ENCODE measurements at places on chromosomes 3 and 15. TPM values are rescaled to one million over a fixed set of nuclear protein-coding genes. Genes with fewer than 3 reads are reported as not detected.

DNA sequence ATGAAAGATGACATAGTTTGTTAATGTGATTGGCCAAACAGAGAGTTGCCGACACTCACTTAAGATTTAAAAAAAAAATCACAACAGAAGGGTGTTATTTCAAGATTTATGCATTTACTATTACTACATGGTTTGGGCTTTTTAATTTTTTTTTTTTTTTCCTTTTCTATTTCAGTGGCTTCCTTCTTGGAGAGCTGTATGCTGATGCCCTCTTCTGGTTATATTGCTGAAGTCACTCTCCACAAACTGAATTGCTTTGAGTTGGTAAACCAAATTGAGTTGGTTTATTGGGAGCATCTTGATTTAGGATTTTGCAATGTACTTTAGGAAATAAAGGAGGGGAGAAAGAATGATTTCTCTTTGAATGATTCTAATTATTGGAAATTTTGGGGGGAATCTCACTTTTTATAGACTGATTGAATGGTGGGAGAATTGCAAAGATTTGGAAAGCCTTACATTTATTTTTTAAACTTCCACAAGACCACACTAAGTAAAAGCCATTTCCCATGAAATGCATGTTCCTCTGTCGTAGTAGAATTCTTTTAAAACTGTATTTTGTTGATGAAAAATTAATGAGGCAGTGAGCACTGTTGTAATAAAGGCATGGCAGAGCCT is 186.6 kb upstream of the FEZF2 start:
- no peak for DNase-seq

DNA sequence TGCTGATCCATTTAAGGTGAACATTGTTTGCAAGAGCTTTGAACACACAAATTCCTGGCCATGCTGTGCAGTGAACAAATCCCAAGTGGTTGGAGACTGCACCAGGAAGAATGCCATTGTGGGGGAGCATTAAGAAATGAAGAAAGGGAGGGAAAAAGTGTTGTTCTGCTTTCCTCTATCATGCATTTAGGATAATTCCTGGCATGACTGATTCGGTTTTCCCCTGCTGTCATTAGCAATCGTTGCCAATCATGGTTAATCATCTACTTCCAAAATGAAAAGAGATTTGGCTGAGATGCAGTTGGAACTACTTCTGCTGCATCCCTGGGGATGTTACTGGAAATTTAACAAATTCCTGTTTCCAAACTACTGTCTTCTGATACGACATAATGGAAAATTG is 73.7 kb upstream of the ZPLD1 start:
- no peak for DNase-seq

GPR87 gene
- total RNA-seq, result not detected

- peak; percentile 84 for DNase-seq
These were observed 53.8 kb downstream of the IQSEC1 start for GRCh38 chr3:13019243-13020095.

DNA sequence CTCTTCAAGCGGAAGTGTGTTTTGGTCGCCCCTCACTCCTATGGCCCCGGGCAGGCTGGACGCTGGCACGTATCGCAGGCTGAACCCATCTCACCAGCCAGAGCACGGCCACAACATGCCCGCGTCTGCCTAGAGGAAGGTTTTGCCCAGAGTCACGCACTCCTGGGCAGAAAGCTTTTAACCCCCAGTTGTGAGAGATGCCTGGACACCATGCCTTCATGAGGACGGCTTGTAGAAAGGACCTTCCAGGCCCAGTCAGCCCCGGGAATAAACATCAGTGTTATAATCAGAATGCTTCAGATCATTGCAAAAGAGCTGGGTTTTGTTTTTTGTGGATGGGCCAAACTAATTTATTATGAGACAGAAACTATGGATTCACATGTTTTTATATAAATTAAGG is 16.5 kb downstream of the CYFIP1 start:
- no peak for DNase-seq

DNA sequence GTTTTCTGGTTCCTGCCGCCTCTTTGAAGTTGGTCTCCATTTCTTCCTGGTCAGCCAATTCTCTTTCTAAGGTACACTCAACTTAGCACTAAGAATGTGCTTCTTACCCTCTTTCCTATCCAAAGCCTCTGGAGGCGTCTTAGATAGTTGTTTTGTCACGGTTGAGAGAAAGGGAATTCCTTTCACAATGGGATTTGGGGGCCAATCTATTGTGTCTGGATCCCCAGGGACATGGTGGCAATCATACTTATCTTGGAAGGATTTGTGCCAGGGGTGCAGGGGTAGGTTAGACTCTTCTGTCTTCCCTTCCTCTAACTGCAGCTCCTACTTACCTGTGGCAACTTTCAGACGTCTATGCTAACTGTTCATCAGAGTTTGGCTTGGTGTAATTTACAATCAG is 287.1 kb downstream of the SOX2 start:
- no peak for DNase-seq

DNA sequence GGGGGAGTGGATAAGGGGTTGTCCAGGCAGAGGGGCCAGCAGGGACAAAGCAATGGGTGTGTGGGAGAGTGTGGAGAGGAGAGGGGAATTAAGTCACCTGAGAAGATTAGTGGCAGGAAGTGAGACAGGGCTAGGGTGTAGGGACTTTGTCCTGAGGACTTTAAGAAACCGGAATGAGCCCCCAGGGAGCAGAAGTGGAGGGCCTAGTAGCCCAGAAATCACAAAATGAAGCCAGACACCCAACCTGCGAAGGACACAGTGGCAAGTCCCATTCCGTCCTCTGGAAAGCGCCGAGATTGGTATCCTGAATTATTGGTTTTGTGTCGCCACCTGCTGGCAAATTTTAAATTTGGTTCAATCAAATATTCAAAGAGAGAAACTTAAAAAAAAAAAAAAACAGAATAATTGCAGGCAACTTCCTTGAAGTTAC is 78.0 kb upstream of the SLC25A36 start:
- DNase-seq, result peak; percentile 72

- DNase-seq, result no peak
These were observed 46.8 kb upstream of the LPP start for GRCh38 chr3:188106887-188107830.

RTP3 gene
- total RNA-seq, result not detected

- peak; percentile 70 for DNase-seq
These were observed 36.1 kb upstream of the MECOM start for GRCh38 chr3:169699536-169700050.

- no peak for DNase-seq
These were observed 314.3 kb downstream of the CHST2 start for GRCh38 chr3:143433787-143434378.

DNA sequence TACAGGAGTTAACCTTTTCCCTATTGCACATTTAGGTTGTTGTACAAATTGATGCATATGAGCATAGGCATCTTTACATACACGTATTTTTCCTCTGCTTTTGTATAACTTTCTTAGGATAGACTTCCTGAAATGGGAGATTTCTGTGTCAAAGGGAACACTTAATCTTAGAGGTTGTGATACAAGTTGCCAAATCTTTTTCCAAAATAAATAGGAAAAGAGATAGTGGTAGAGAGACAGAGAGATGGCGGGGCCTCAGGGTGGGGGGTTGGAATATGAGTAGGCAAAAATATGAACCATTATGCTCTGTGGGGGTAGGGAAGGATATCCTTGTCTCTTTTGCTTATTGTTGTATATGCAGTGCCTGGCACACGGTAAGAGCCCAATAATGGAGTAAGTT is 70.7 kb upstream of the UBE2E1 start:
- DNase-seq, result no peak

DNA sequence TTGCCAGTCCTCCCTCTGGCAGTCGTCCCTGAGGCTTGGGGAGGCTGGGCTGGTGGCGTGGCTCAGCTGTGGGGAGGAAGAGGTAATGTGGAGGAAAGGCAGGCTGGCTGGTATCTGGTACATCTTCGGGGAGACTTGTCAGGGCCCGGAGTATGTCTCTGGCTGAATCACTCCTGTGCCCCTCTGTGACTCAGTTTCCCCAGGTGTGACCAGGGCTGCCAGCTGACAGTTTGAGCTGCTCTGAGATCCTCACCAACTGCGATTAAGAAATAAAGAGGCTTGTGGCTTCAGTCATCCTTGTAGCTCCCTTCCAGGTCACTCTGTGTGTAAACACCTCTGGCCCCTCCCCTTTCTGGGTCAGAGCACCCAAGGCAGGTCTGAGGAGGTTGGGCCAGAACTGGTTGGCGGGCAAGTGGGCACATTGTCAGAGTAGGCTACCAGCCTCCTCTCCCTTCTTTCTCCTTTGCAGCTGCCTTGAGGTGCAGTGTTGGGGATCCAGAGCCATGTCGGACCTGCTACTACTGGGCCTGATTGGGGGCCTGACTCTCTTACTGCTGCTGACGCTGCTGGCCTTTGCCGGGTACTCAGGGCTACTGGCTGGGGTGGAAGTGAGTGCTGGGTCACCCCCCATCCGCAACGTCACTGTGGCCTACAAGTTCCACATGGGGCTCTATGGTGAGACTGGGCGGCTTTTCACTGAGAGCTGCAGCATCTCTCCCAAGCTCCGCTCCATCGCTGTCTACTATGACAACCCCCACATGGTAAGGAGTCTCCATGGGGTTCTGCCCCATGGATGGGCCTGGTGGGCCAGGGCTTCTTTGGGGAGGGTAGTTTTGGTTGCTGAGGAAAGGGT is 3.0 kb downstream of the TEX264 start:
- DNase-seq, result peak; percentile 17

NR1I2 gene
- total RNA-seq, result 0.14 TPM

GABRB3 gene
- 4.3 TPM for total RNA-seq

DNA sequence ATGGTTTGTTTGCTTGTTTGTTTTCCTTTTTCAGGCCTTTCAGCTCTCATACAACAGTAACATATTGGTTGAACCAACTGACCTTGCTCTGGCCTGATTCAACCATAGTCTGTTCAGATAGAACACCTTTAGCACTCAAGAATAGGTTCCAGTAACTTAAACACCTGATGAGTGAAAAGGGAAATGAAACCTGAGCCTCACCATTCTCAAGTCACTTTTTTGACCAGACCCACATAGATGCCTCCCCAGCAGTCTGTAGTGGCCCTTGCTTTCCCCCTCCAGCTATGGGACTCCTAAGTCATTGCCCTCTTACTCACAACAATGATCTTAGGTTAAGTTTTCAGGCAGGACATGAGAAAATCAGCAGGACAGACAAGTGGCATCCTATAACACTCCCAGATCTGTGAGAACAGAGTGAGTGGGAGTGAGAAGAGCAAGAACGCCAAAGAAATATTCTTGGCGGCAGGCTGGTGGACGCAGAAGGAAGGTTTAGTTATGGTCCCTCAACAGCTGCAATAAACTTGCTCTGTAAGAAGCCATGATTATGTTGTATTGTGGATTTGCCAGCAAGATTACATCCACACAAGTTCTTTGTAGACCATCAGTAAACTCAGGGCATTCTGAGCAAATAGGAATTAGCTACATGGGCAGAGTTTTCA is 367.5 kb downstream of the MECOM start:
- no peak for DNase-seq

GRCh38 chr3:43523454-43524053 is 98.3 kb downstream of the ANO10 start:
- no peak for DNase-seq

ACAN gene
- 0.30 TPM for total RNA-seq

CLDN16 gene
- total RNA-seq, result 0.84 TPM

VEPH1 gene
- 100 TPM for total RNA-seq

- peak; percentile 48 for DNase-seq
These were observed 230.7 kb upstream of the TPRG1 start for GRCh38 chr3:188941103-188941502.

TNFSF10 gene
- total RNA-seq, result 82.0 TPM

GRCh38 chr3:34969513-34969912 is 669.8 kb upstream of the ARPP21 start:
- DNase-seq, result no peak

DNA sequence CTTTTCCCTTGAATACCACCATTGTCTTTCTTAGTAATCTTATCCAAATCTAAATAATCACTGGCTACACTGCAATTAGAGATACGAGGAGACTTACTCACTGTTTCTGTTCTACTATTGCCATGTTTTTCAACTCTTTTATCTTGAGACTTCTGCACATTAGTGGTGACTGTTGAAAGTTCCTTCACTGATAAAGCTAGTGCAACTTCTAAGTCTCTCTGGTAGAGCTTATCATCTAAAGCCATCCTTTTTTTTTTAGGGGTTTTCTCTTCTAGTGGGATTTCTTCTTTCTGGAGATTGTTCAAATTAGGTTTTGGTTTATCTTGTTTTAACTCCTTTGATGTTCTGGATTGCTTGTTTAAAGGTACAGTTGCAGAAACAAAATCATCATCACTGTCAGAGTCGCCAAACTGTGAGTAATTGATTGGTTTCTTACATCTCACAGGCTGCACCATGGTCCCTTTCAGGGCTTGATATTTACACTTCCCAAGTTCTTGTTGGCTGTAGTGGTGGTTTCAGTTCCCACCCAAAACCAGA is 37.7 kb downstream of the NCK1 start:
- DNase-seq, result no peak

DNA sequence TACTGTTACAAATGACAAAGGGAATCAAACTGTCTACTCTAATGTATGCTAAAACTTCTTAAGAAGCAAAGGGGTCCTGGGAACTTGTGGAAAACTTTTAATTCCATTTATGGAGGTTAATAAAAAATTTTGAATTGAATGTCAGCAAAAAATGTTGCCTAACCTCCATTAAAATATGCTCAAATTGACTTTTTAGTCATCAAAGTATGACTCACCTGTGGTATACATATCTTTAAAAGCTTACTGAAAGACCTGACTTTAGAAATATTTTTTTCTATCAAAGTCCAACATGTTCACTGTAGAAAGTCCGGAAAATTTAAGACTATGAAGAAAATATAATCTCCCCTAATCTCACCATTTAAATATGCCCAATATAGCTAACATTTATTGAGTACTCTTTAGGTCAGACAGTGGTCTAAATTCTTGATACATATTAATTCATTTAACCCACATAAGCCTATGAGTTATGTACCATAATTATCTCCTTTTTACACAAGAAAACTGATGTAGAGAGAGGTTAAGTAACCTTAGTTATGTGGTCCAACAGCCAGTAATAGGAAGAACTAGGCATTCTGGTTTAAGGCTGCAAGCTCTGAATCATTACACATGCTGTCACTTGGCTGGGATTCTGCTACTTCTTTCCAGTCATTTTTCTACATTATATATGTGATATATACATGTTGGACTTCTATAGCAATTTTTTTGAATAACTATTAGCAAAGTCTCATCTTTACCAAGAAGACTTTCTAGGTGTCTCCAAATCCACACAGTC is 83.6 kb downstream of the PDZRN3 start:
- no peak for DNase-seq

DNA sequence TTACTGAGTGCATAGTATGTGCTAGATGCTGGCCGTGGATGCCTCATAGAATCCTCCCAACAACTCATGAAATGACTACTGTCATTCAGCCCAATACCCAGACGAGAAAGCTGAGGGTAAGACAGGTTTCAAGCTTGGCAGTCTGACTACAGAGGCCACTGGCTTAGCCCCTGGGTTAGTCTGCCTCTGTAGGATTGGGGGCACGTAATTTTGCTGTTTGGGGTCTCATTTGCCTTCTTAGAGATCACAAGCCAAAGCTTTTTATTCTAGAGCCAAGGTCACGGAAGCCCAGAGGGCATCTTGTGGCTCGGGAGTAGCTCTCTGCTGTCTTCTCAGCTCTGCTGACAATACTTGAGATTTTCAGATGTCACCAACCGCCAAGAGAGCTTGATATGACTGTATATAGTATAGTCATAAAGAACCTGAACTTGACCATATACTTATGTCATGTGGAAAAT is 1.0 kb upstream of the CCR5 start:
- DNase-seq, result no peak

Measured in adrenal gland (tissue), 19 donors.